ENCODE measurements at places on chromosomes 3 and 15.

DNA sequence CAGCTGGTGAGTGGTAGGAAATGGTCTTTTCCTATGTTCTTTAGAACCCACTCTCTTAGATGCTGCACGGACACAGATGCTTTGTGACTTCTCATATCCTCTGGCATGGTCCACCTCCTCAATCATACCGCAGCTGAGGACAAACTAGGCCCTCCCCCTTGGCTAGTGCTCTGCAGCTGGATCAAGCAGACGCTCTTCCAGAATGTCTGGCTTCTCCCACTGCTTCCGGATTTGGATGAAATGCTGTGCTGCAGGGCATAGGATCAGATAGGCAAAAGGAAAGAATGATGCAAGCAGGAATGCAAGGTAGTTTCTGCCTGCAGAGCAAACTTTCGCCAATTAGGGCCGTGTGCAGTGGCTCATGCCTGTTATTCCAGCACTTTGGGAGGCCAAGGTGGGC, 75.7 kb upstream of the SLC4A7 start:
- no peak for DNase-seq

- no peak for DNase-seq
Observed at GRCh38 chr3:42489116-42489936, 13.1 kb upstream of the VIPR1 start.

- no peak for DNase-seq
Observed at GRCh38 chr3:73192036-73192738, 130.7 kb downstream of the EBLN2 start.

GRCh38 chr3:24523215-24523614, 28.6 kb upstream of the THRB start:
- DNase-seq, result no peak

DNA sequence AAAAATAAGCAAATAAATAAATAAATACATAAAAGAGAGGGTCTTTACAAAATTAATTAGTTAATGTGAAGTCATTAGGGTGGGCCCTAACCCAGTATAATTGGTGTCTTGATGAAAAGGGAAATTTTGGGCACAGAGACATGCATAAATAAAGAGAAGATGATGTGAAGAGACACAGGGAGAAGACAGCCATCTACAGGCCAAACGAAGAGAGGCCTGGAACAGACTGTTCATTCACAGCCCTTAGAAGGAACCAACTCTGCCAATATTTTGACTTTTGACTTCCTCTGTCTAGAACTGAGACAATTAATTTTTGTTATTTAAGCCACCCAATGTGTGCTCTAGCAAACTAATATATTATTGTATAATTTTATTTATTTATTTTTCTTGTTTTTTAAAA, 29.6 kb upstream of the SELENOK start:
- no peak for DNase-seq

DNA sequence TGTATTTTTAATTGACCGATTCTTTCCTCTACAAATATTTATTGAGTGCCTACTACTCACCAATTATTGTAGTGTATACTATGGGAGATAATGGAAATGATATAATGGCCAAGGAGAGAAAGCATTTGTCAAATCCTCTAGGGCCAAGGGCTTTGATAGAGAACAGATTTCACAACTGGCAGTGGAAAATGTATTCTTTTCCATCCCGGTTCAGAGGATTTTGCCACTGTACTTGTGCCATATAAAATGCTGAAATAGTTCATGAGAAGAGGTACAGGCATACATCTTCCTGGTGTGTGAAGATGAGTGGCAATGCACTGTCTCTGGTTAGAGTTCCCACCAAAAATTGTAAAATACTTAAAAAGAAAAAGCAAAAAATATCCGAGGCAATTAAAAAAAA, 451.6 kb upstream of the TPRG1 start:
- no peak for DNase-seq

DNA sequence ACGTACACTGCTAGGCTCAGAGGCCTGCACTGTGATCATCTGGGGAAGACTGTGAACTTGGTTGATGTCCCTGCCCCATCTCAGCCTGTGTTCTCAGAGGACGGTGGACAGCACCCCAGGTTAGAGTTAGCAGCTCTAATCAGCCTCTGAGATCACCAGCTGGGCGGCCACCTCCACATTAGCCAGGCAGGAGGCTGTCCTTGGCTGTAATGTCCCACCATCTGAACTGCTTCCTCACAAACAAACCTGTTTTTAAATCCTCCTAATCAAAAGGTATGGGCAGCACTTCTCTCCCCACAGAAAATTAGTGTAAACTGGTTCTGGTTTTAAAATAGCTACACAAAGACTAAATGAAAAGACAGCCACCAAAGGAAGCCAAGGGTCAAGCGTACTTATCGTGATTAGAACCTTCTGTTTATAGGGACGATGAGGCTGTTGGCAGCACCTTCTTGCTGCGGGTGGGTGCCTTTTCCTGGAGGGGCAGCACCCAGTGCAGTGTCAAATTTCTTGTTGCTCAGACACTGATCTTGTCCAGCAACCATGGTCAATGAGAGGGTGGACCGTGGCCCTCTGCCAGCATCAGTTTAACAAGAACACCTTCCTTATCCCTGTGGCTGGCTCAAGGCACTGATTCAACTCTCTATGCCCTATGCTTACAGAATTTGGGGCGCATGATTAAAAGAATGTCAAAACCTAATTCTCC, 24.6 kb downstream of the ACSBG1 start:
- no peak for DNase-seq

DNA sequence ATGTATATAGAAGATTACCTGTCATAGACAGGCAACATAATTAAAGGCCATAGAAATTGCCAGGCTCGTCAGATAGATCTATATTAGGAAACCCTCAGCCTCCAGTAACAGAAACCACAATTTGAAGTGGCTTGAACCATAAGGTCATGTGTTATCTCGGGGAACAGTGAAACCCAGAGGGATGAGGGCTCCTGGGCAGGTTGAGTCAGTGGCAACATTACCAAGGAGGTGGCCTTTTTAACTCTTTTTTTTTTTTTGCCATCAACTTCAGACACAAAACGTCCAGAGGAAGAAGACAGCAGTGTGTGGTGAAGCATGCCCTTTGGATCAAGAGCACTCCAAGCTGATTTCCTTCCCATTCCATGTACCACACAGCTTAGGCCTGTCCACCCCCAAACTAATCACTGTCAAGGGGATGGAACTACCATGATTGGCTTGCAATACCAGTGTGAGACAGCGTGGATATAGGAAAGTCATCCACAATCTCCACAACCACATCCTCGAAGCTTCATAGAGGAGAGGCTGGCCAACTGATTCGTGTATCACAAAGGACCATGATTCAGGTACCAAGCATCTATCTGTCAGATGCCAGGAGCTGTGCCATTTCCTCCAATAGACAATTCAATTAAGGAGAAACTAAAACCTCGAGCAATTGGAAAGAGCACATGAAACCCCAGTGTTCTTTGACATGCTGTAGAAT, 999 bp upstream of the KIF7 start:
- DNase-seq, result no peak

- DNase-seq, result no peak
Observed at GRCh38 chr3:72530426-72530825, 317.8 kb downstream of the SHQ1 start.

- no peak for DNase-seq
Observed at GRCh38 chr3:190375246-190375645, 12.7 kb upstream of the CLDN16 start.

DNA sequence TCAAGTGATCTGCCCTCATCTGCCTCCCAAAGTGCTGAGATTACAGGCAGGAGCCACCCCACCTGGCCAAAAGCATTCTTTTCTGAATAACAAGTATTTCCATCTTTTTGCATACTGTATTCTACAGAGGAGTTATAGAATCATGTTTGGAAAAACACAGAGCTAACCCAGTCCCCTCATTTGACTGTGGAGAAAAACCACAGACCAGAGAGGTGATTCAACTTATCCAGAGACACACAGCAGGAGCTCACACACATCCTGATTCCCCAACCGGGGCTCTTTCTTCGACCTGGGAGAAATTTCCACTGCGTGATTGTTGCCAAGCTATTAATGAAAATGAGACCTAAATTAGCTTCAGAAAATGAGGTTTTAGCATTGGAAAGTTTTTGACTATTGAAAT, 176.1 kb upstream of the TLE3 start:
- DNase-seq, result no peak

All from CD4-positive, alpha-beta T cell treated with Interleukin-15 for 4 hours (primary cell).